ENCODE measurements at places on chromosomes 1 and 21.

DNA sequence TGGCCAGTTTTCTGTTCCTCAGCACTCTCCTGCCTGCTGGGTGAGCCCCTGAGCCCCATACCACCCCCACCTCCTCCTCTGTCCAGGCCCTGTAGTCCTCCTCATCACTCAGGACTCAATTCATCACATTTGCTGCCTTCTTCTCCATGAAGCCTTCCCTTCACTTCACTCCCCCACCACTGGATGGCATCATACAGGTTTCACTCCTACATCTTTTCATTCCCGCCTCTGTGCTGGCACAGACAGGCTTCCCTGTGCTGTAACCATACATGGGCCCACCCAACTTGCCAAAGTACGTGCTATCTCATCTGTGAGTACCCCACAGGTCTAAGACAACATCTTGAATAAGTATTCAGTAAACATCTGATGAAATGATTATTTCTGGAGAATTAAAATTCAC lies 56.9 kb downstream of the SLC45A1 start:
- DNase-seq = peak; percentile 35

DNA sequence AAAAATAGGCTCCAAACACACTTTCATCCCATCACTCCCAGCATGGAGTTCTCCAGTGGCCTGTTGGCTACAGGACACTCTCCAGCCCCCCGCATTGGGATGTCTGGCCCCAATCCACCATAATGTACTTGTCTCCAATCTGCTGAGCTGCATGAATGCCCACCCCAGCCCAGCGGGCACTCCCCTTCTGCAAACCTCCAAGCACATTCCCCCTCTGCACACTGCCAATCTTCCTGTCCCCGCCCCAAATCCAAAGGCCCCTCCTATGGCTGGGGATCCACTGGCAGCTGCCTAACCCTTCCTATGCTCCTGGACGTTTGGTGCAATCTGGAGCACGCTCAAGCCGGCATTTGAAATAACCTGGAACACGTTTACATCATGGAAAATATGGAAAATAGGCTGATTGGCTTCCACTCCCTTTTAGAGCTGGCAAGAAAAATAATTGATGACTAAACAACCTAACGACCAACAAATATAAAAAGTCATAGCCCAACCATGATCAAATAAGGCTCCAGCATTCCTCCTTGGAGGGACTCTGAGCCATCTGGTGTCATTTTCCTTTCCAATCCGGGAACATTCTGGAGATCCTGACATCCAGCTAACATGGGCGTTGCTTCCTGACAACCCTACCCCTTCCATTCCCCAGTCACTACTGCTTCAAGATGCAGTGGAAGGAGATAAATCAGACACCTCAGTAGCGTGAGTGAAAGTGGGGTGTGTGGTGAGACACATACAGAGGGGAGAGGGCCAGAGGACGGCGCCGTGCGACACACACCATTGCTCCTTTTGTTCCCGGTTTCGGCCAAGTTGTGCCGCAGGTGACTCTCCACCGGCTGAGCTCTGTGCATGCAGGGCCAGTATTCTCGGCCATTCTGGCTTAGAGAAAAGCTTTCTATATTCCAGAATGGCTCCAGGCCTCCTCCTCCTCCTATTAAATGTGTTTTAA lies 41.6 kb downstream of the PDE9A start:
- DNase-seq = no peak

DNA sequence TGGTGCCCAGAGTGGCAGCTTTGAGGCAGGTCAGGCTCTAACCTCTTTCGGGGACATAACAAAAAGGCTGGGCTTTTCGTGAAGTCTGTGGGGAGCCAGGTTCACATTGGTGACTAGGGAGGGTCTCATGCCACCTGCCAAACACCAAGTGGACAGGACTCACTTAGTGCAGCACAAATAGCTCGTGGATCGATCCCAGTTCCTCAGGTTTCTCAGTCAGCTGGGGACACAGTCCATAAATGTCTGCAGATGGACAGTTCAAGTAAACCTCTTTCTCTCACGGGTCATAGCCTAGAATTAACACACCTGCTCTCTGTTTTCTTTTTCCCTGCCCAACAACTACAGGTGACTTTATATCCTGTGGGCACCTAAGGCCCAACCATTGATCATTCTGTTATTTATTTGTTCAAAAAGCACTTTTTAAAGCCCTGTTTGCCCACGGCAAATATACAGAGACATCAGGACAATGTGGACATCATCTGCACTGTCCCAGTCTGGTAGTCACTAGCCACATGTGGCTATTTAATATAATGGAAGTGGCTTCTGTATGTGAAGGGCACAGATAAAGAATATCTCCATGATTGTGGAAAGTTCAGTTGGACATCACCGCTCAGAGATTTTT lies 53.5 kb downstream of the CAPN2 start:
- no peak for DNase-seq

DNA sequence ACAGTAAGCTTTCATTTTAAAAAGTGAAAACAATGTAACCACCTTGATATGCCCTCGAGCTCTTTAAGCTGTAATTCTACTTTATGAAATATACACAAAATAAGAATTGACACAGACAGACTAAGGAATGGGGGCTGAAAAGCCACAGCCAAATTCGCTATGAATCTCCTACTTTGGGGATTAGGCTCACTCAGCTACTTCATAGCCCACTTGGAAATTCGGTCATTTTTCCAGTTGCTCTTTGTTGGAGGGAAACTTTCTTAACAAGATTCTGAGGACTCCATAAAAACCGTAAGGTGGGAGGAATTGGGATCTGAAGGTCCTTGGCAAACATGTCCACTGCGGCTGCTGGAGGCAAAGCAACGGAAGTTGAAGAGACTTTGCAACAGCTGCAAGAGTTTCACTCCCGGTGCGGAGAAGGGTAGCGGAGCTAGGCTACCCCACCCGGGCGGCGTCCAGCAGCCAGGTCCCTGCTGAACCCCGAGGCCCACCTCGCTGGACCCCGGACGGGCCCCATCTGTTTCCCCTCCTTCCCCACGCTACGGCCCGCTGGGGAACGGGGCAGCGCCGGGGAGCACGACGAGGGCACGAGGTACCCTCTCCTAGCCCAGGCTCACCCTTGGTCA lies 634 bp downstream of the MYCBP start:
- DNase-seq = no peak

Measured in CD4-positive, alpha-beta T cell (primary cell).